Ovary (tissue), 10 donors: ENCODE measurements at places on chromosomes 7 and 10. TPM values are rescaled to one million over a fixed set of nuclear protein-coding genes. Genes with fewer than 3 reads are reported as not detected.
A peak's percentile ranks its signal among the peaks of the same experiment; 100 is the strongest.

Gene ASIC3
- total RNA-seq, result 9.4 TPM

Gene HOXA13
- not detected for total RNA-seq

Gene AHR
- total RNA-seq, result 59.4 TPM

Gene PDIA4
- 64.1 TPM for total RNA-seq

Gene EIF3B
- total RNA-seq, result 113 TPM

Gene CALHM1
- total RNA-seq, result not detected

Gene SPDYE2B
- total RNA-seq, result not detected

- DNase-seq, result no peak
Measured at GRCh38 chr10:66799474-66799873, 126.4 kb upstream of the LRRTM3 start.

GRCh38 chr7:514651-515598 lies 4.7 kb downstream of the PDGFA start:
- no peak for DNase-seq

DNA sequence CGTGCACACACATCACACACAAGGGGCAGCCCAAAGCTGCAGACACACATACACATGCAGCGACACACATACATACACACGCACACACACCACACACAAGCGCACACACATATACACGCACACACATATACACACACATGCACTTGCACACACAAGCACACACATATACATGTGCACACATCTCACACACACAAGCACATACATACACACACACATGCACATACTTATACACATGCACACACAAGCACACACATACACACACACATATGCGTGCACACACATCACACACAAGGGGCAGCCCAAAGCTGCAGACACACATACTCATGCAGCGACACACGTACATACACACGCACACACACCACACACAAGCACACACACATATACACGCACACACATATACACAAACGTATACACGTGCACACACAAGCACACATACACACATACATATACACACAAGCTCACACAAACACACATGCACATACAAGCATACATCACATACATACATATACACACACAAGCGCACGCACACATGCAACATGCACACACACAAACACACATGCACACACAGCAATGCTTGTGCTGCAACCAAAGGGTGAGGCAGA lies 178.8 kb upstream of the PFKP start:
- DNase-seq, result no peak

GRCh38 chr10:125567529-125567928 lies 115.4 kb downstream of the TEX36 start:
- DNase-seq, result no peak

DNA sequence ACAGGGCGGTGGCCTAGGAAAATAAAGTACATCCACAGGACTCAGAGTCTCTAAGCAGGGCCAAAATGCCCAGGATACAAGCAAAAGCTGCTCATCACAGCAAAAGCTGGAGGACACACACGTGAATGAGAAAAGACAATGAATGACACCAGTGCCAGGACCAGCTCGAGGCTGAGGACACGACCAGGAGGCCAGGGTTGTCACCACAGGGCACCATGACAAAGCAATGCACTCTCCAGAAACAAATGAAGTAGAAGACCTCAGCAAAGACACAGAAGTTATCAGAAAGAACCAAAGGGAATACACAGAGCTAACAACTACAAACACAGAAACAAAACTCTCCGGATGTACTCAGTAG lies 92.1 kb downstream of the FOXL3 start:
- DNase-seq, result no peak

DNA sequence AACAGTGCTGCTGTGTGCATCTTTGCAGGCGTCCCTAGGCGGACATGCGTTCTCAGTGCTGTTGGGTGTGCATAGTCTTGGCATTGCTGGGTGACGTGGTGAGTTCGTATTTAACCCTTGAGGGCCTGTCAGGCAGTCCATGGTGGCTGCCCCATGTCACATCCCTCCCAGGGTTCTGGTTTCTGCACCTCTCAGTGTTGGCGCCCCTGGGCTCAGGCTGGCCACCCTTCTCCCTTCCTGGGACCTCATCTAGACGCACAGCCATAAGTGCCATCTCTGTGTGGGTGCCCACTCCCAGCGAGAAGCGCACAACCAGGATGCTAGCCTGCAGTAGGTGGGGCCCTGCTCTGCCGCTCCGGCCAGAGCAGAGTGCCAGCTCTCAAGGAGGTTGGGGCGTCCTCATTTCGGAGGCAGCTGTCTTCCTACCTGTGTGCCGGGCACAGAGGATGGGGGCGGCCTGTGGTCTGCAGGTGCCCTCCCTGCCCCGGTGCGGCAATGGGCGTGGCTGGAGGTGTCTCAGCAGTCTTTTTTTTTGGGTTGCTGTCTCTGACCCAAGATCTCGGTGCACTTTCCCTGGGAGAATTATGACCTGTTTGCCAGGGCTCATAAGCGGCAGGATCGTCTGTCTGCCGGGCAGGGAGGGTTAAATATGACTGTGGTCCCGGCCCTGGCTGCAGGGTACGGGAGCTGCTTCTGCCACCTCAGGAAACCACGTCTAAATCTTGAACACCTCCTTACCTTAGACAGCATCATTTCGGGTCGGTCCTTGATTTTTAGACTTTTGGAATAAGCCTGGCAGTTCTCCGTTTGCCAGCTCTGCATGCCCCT lies 6.5 kb downstream of the INPP5A start:
- peak; percentile 29 for DNase-seq

GRCh38 chr10:13827076-13827797 lies 240.5 kb downstream of the PRPF18 start:
- DNase-seq, result no peak

DNA sequence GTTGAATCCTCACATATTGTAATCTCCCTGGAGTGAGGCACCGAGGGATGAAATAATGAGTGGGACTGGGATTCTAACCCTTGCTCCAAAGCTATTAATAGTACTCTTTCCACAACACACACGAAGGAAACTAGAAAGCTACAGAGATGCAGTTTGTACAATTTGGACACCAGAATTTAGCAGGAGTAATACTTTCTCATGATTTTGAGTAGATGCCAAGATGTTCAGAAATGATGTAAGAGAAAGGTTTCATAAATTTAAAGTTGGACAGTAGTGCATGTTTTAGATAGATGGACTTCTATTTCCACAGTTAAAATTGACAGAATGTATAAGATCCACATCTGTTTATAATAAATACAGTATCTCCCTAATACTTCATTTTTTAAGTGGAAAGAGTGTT lies 46.5 kb downstream of the PRR15 start:
- DNase-seq, result no peak

DNA sequence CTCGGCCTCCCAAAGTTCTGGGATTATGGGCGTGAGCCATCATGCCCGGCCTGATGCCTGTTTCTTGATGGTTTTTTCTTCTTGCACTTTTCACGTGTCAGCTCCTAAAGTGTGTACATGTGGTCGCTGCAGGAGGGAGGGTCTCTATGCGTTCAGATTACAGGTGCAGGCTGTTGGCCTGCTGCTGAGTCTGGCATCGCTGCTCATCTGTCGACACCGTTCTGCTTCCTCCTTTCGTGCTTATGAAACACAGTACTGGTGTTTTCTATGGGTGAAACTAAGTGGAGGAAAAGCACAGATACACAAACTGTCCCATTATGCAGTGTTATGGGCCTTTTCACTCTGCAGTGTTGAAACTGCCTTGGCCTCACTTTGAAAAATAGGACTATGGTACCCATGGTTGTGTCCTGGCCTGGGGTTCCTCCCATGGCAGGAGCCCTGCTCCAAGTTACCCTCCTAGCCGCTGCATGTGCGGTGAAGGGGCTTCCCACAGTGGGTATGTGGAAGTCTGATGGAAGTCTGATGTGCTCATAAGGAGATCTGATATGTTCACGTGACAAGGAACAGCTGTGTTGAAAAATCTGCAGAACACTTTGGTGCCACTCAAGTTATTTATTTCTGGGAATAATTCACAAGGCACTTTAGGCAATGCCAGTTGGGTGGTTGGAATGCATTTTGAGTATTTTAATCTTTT lies 23.5 kb downstream of the OGDH start:
- DNase-seq, result no peak

- no peak for DNase-seq
Measured at GRCh38 chr7:120717166-120717565, 140.8 kb downstream of the TSPAN12 start.

DNA sequence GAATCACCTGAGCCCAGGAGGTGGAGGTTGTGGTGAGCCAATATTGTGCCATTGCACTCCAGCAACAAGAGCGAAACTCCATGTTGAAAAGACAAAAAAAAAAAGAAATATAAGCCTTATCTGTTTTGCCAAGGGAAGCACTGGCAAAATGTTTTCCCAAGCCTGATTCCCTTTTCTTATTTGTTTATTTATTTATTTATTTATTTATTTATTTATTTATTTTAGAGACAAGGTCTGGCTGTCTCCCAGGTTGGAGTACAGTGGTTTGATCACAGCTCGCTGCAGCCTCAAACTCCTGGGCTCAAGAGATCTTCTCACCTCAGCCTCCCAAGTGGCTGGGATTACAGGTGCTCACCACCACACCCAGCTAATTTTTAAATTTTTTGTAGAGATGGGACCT lies 44.2 kb downstream of the SVOPL start:
- no peak for DNase-seq

- no peak for DNase-seq
Measured at GRCh38 chr7:41333511-41333910, 369.4 kb downstream of the INHBA start.

DNA sequence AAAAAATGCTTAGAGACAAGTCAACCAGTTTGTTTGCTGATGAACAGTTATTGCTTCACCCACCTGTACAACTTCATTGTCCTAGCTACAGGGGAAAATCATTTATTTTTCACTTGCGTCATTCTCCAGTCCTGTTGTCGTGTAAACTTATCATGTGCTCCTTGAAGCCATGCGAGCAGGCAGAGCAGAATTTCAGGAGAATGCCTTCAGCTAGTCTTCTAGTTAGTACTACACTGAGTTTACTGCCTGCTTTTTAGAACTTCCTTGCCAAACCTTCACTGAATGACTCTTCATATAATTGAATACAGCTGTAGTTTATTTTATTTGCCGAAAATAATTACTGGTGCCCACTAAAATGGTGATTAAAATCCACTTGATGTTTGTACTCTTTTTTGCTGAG lies 15.6 kb downstream of the RPA3 start:
- no peak for DNase-seq

GRCh38 chr7:103640031-103640779 lies 194.2 kb upstream of the SLC26A5 start:
- DNase-seq, result no peak

DNA sequence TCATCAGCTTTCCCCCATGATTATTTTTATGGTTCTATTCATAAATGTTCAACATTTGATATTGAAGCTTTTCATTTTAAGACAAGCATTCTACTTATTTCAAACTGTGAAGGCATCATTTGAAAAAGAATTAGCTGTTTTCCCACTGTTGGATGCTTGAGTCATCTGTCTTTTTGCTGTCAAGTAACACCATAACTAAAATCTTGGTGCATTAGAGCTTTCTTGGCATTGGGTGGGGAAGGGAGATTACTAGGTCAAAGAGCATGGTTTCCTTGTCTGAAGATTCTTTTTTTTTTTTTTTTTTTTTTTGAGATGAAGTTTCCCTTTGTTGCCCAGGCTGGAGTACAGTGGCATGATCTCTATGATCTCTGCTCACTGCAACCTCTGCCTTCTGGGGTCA lies 68.5 kb downstream of the CTBP2 start:
- DNase-seq, result no peak

GRCh38 chr7:74338366-74339108 lies 49.3 kb downstream of the CLIP2 start:
- no peak for DNase-seq

- no peak for DNase-seq
Measured at GRCh38 chr10:46264737-46265368, 21.9 kb upstream of the ANTXRL start.

GRCh38 chr10:71581376-71581775 lies 138.2 kb downstream of the C10orf105 start:
- DNase-seq, result no peak

GRCh38 chr10:58651040-58651439 lies 138.4 kb downstream of the BICC1 start:
- DNase-seq, result no peak

DNA sequence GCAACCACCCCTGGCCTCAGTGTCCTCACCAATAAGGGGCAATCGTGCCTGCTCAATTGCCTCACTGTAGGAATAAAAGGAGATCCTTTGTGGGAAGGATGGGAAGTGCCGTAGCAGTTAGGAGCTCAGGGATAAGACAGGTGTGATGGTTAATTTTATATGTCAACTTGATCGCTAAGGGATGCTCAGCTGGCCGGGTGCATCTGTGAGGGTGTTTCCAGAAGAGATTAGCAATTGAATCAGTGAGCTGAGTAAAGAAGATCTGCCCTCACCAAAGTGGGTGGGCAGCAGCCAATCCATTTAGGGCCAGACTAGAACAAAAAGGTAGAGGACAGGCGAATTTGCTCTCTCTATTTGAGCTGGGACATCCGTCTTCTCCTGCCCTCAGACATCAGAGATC lies 46.3 kb downstream of the BUB3 start:
- DNase-seq, result no peak

GRCh38 chr7:33494474-33494873 lies 365.1 kb downstream of the BBS9 start:
- no peak for DNase-seq

DNA sequence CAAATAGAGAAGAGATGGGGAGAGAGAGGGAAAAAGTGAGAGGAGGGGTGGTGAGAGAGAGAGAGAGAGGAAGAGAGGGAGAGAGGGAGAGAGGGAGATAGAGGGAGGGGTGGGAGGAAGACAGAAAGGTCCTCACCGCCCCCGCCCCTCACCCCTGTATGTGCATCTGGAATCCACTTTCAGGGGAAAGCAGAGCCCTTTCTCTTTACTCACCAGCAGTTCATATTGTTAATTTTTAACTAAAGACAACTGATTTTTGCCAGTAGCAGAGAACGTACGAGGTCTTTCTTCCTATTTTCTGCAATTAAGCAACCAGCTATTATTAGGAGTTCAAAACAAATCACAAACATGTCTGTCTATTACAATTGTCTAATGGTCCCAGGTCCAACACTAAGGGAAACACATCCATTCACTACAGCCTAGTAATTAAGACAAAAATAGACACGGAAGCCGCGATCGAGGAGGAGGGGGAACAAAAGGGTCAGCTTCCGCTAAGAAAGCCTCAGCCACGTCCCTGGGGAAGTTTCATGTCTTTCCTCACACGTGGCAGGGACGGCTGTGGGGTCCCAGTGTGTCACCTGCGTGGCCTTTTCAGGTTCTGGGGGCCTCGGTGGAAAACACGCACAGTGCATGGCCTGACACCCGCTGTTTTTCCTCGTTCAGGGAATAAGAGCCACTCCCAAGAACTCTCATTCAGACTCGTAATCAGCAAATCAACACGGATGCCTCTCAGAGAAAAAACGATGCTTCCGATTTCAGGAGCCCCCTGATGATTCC lies 572.0 kb downstream of the PTPRN2 start:
- DNase-seq, result no peak

- DNase-seq, result no peak
Measured at GRCh38 chr7:156089222-156089621, 277.0 kb upstream of the SHH start.
